Stimulated activated CD8-positive, alpha-beta memory T cell treated with anti-CD3 and anti-CD28 coated beads, Interleukin-15, amount 100 ng/mL, for 1 hour (primary cell): ENCODE measurements at places on chromosomes 2 and 18.

GRCh38 chr18:75406491-75407445 lies 20.7 kb downstream of the SMIM21 start:
- no peak for DNase-seq

GRCh38 chr2:68849579-68850030 lies 21.6 kb downstream of the BMP10 start:
- no peak for DNase-seq

DNA sequence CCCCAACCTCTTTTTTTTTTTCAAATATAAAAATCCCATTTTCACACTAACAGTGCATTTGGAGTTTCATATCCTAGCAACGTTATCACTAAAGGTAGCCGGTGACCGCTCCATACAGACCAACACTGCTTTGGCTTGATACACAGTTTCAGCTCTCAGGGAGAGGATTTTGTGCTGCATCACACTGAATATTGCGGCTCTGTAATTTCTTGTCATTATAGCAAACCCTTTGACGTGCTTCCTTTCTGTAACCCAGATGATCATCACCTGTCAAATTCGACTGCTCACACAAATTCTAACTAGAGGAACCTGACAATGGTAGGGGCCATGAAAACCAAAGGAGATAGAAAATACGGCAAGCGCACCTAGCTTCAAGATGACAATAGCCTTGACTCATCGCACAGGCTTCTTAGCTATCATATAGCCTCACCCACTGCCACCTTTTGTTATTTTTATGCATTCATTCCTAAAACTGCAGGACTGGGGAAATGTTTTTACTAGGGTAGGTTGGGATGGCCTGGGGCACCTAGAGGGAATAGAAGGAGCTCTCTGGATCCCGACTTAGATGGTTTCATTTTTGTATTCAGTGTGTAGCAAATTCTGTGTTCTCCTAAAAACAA lies 582.9 kb upstream of the PIK3C3 start:
- DNase-seq: no peak

- no peak for DNase-seq
Measured at GRCh38 chr18:26286008-26286407, 59.8 kb downstream of the TAF4B start.

GRCh38 chr2:232309592-232309991 lies 69.0 kb upstream of the ALPP start:
- DNase-seq: no peak

DNA sequence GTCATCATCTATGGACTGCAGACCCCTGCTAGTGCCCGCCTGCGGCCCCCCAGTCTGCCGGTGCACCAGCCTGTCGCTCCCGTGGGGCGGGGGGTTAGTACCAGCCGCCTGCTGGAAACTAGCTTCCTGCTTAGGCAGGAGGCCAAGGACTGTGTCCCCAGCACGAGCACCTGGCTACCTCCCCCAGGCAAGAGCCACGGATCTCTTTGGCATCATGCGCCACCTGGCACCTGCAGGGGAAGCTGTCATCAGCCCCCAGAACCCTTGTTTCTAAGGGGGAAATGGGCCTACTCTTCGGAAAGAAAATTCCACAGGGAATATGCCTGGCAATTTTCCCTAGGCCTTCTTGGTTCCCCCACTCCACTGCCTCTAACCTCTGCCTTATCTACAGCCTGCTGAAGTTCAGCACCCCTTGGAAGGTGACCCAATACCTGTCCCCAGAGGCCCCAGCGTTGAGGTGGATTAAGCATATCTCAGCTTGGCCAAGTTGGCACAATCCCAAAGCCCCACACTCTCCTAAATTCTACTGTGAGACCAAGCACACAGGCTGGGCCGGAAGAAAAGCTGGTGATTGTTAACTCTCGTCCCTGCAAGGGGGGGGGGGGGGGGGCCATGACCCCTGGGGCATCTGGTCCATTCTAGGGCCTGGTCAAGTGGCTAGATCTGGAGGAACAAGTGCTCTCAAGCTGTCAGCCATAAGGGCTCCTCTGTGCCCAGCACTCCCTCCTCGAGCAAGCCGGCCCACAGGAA lies 62.0 kb upstream of the POMC start:
- no peak for DNase-seq

DNA sequence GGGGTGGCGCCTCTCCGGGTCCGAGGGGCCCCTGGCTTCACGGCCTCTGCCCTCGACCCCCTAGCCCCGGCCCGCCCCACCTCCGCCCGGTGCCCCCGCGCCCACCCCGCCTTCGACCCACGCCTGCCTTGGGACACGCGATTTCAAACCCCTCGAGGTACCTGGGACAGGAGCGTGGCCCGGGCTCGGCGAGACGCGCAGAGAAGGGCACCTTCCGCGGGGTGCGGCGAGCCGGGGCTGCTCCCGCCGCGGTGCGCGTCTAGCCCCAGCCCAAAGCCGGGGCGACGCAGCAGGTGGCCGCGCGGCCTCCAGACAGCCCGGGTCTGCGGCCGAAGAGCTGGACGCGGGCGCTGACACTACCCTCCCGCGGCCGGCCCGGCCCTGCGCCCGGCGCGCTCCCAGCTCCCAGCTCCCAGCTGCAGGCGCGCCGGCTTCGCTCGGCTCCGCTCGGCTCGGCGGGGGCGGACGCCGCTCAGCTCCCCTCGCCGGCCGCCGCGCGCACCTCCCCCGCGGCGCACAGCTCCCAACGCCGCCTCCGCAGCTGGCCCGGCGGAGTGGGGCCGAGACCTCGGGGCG lies at the start of gene CRACDL:
Gene CRACDL, minus strand, starts transcription at position 449 of the 576 bp plus-strand sequence. CDS start 89,425 bp downstream, outside the sequence.
- no peak for DNase-seq

- DNase-seq: no peak
Measured at GRCh38 chr2:236855866-236856847, 229.5 kb upstream of the COPS8 start.

DNA sequence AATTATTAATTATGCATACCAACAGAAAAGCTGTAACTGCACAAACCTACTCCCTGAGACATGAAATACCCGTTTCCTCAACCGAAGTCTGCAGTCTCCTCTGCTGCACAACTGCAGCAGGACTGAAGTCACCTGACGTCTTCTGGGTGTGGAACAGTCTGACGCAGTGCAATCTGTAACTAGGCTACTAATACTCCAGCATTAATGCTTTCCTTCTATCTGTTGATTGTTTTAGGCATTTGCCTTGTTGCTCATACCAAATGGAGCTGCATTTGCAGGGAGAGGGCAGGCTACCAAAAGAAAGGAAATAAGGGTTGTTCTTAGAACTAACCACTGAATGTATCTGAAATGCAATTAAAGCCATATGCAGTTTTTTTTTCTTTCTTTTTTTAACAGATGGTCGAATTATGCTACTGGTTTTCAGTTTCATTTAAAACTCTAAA lies 40.1 kb downstream of the RTN4 start:
- DNase-seq: peak; percentile 9

DNA sequence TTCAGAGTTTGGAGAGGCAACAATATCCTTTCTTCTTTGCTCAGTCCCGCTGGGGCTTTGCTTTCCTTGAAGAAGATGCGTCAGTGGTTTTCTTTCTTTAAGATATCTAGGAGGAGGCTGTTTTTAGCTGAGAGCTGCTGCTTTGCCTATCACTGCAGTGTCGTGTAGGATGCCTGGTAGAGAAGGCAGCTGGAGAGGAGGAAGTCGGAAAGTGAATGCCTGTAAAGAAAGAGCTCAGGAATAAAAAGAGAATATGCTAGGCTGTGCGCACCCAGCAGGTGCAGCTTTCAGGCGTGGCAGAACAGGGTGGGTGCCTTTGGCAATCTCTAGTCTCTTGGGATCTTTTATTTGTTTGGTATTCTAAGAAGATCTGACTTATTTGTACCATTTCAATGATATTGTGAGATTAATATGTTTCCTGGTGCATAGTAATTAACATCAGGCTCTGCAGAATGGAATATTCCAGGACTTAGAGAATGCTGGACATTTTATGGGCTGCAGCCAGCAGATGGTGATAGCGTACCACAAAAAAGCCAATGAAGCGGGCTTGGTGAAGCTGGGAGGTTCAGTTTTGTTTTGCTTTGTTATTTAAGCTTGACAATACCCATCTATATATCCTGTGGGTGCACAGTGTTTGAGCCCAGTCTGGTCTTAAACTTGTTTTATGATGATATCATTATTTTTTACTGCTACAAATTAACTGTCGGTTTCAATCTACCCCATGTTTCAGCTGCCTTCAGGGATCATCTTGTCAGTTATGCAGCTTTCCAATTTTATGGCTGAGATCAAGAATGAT lies 34.9 kb downstream of the CAVIN2 start:
- DNase-seq: no peak

DNA sequence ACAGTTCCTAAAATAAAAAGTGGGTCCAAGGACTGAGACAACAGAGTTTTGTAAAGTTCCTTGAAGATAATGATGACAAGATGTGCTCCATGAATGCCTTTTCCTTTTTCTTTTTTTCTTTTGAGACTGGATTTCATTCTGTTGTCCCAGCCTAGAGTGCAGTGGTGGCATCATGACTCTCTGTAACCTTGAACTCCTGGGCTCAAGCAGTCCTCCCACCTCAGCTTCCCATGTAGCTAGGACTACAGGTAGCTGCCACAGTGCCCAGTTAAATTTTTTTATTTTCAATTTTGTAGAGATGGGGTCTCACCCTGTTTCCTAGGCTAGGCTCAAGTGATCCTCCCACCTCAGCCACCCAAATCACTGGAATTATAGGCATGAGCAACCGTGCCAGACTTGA lies 16.1 kb upstream of the TTC27 start:
- no peak for DNase-seq

- DNase-seq: no peak
Measured at GRCh38 chr2:225033440-225034318, 8.6 kb downstream of the DOCK10 start.

GRCh38 chr2:239355139-239355538 lies 45.7 kb downstream of the HDAC4 start:
- no peak for DNase-seq

DNA sequence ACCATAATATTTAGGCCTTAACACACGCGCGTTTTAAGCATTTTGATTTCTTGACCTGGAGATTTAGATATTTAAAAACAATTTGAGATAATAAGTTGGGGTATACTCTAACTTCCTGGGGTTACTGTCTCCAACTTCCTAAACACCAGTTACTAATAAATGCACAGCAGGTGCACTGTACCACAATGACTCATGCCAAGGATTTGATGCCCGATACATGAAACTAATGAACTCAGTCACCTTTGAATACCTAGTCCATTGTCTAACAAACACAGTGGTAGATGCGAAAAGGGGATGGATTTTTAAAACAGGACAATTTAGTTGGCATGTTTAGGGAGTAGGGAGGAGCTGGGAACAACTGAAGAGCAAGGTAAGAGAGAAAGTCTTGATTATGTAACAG lies 21.2 kb downstream of the CABYR start:
- DNase-seq: no peak

DNA sequence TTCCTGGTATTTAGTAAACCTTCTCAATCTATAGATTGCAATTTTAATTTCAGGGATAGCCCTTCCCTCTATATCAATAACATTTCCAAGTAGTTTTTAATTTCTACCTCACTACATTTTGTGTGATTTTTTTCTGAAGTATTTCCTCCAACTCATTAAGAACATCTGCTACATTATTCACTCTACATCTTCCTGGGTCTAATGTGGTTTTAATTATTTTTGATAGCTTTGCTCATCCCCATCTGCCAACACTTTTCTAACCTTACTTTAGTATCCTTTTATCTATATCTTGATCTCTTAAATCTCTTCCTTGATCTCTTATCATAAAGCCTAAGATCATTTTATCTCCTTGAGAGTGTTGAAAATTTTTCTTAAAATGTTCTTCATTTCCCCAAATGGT lies 278.3 kb upstream of the CYP26B1 start:
- no peak for DNase-seq

DNA sequence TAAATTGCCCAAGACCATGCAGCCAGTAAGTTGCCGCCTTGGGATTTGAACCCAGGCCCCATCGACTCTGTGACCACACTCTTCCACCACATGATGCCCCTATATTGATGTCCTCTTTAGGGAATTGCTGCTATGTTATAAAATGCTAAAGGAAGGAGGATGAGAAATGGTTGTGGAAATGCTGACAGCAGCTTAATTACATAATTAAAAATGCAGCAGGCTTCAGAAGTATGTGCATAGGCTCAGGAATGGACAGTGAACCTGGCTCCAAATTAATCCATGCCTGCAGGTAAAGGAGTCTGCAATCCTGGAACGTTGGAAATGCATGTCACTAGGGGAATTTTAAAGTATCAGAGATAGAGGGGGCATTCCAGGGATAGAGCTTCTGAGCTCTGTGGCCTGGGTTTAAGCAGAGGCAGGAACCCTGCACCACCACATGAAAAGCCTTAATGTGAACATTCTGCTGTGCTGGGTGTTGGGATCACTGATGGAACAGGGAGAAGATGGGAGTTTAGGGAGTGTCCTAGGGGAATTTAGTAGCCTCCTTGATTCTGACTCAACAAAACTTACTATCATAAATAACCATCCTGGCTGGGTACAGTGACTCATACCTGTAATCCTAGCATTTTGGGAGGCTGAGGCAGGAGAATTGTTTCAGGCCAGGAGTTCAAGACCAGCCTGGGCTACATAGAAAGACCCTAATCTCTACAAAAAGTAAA lies 76.1 kb upstream of the CCDC85A start:
- no peak for DNase-seq

DNA sequence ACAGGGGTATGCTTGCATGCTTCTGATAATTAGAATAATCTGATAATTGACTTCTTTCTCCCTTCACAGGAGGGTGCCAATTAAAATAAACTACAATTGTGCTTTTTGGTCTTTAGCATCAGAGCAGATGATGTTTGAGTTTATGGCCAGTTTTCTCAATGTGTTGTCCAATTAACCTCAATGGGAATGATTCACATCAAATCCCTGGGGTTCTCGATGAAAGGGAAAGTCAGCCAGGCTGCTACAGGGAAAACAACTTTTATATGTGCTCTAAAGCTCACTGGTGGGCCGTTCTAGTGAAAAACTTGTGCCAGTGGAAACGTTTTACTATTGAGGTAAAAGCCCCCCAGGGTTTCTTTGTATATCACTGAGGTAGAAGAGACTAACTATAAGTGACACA lies 887.3 kb upstream of the CRIM1 start:
- DNase-seq: no peak

DNA sequence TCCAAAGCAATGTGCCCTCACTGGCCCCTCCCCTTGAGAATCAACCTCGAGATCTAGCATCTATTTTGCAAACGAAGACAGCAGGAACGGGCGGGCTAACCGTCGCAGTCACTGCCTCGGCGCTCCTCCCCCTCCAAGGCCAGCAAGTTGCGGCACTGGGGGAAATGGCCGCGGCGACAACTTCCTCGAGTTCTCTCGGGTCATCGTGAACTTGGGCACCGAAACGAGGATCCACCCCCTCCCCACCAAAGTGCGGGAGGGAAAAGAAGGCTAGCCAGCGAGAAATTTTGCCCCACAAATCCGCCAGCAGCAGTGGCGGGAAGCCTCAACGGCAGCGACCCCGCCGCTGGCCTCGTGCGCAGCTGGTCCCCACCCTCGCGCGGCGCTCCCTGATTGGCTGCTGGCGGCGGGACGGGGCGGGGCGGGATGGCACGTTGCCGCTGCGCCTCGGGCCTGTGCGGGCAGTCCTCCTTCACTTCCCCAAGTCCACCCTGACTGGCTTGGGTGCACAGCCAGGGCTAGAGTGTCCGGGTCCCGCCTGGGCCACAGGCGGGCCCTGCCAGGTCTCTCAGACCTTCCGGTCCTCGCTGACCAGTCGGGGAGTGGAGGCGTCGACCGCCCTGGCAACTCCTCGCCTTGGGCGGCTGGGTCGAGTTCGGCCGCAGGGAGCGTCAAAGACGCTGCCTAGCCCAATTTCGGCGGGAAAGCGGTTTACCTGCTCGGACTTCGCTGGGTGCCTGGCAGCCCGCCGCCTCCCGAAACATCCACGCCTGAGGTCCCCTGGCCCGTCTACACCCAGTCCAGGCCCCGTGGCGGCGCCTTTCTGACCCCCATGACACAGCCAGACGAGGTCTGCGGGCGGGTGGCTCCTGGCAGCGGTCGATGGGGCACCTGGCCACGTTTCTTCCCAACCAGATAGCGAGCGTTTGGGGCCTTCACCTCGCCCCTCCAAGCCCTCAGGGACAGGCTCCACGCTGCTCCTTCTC lies at the start of gene BOLL:
Gene BOLL, minus strand, starts transcription at position 364 of the 986 bp plus-strand sequence. CDS start 3,469 bp downstream, outside the sequence.
- DNase-seq: no peak
